ENCODE measurements at places on chromosomes 12 and 14. TPM values are rescaled to one million over a fixed set of nuclear protein-coding genes. Genes with fewer than 3 reads are reported as not detected.

Gene RAD9B
- 0.09 TPM for total RNA-seq

Gene SELPLG
- 1.1 TPM for total RNA-seq

Gene TSHR
- total RNA-seq: not detected

Gene PLEK2
- 19.4 TPM for total RNA-seq

Gene CALM1
- 301 TPM for total RNA-seq

Gene C14orf39
- not detected for total RNA-seq

Gene CYP27B1
- 1.7 TPM for total RNA-seq

Gene SPTB
- 2.5 TPM for total RNA-seq

Gene VEZT
- 67.5 TPM for total RNA-seq

Gene NGB
- not detected for total RNA-seq

Gene HCAR3
- total RNA-seq: not detected

Gene ANKRD33
- total RNA-seq: not detected

Gene FGD6
- 15.1 TPM for total RNA-seq

Gene GDF3
- not detected for total RNA-seq

Gene A2M
- total RNA-seq: 0.09 TPM

Gene CD163L1
- total RNA-seq: 0.17 TPM

Gene LBHD2
- not detected for total RNA-seq

Gene TMEM63C
- total RNA-seq: 1.8 TPM

Gene HOXC12
- not detected for total RNA-seq

Gene NRL
- total RNA-seq: 1.1 TPM

Gene ZDHHC17
- total RNA-seq: 15.7 TPM

Gene ALX1
- total RNA-seq: 5.2 TPM

Gene TMCC3
- total RNA-seq: 1.1 TPM

Gene PTGER2
- 3.8 TPM for total RNA-seq

Gene KRT74
- total RNA-seq: not detected

Gene PPP1R1A
- total RNA-seq: 0.24 TPM

Gene AJUBA
- 32.6 TPM for total RNA-seq

Gene SMCO2
- 0.12 TPM for total RNA-seq

Gene C12orf60
- total RNA-seq: 2.4 TPM

Gene NOVA1
- 3.8 TPM for total RNA-seq

Gene GLT8D2
- total RNA-seq: 0.25 TPM

Gene KRT86
- total RNA-seq: 42.4 TPM

Gene USP44
- 0.07 TPM for total RNA-seq

Gene ANO2
- total RNA-seq: 0.05 TPM

Gene OTOGL
- not detected for total RNA-seq
